Frontal cortex (tissue), 4 donors: ENCODE measurements at places on chromosomes 6 and 20.

DNA sequence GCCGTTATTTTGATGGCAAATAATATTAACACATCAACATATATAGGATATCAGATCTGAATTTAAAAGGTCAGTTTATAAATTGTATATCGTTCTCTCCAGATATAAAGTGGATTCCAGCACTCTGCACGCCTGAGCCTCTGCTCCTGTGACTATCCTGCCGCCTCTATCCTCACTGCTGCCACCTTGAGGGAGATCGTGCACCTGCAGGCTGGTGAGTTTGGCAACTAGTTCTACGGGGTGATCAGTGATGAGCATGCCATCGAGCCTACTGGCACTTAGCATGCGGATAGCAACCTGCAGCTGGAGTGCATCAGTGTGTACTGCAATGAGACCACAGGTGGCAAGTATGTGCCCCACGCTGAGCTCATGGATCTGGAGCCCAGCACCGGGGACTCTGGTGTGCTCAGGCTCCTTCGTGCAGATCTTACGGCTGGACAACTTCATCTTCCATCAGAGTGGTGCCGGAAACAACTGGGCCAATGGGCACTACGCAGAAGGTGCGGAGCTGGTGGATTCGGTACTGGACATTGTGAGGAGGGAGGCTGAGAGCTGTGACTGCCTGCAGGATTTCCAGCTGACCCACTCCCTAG, 84.9 kb downstream of the FBXO5 start:
- no peak for DNase-seq

GRCh38 chr6:9540534-9541126, 874.2 kb downstream of the TFAP2A start:
- no peak for DNase-seq

DNA sequence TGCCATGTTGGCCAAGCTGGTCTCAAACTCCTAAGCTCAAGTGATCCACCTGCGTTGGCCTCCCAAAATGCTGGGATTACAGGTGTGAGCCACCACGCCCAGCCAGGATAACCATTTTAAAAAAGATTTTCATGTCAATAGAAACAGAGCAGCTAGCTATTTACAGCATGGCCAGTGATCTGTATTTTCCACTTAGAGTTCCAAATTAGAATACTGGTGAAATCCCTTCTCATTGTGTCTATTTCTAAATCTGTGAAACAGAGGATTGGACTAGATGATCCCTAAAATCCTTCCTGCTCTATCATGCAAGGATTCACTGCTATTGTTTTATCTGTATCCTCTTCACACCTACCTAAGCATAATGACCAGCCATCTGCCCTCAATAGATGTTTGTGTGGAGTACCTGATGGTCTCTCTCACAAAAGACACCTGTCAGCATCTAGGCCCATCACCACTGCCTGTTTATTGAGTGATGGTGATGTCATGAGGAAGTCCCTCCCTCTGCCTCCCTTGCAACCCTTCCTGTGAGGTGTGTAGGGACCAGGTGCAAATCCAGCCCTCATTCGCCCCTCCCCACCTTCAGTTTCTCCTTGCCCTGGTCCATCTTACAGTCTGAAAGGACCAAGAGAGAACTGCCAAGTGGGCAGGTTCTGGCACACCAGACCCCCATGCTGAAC, 26.5 kb upstream of the SMIM29 start:
- DNase-seq: no peak

DNA sequence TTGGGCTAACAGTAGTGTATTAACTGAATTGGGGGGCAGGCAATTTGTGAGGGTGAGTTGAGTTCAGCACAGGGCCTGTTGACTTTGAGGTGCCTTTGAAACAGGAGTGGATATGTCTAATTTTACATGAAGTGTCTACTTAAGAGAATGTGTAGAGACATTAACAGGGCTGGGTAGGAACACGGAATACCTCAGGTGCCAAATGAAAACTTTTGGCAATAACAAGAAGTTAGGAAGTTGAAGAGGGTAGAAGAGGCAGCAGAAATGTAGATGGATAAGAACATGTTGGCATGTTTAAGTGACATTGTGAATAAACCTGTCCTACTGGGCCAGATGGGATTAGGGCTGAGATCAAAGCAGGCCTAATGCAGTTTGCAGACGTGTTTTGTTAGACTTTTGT, 117.0 kb downstream of the SLC16A10 start:
- no peak for DNase-seq

GRCh38 chr6:74087899-74088298, 391.9 kb downstream of the CD109 start:
- DNase-seq: no peak
